H1 (cell line): ENCODE measurements at places on chromosomes 2 and 18. TPM values are rescaled to one million over a fixed set of nuclear protein-coding genes. Genes with fewer than 3 reads are reported as not detected.
A peak's percentile ranks its signal among the peaks of the same experiment; 100 is the strongest.

DNA sequence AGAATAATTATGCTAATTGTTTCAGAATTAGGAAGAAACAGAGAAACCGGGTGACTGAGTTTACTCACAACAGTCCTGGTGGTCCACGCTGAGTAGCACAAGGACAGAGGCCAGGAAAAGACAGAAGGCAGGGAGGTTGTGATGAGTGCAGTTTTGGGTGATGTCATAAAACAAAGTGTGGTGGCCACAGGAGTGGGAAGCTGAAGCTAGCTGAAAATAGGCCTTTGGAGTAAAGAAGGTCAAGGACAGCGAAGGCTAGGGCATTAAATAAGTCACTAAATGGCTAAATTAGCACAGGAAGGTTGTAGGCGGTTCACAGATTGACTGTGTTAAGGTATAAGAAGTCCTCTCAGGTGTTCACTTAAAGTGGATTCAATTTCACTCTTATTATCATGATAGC, 120.9 kb upstream of the TTN start:
- no peak for DNase-seq
- H3K36me3 ChIP-seq = no peaks in the 10 kb centered on the region
- no peak overlapping the region for H3K4me3 ChIP-seq
- H3K27ac ChIP-seq = no peak overlapping the region
- no peaks in the 10 kb centered on the region for H3K27me3 ChIP-seq

TRIM43 gene
- total RNA-seq = not detected in 2 replicates

SNED1 gene
- total RNA-seq = 1.9 and 2.4 TPM in 2 replicates

DNA sequence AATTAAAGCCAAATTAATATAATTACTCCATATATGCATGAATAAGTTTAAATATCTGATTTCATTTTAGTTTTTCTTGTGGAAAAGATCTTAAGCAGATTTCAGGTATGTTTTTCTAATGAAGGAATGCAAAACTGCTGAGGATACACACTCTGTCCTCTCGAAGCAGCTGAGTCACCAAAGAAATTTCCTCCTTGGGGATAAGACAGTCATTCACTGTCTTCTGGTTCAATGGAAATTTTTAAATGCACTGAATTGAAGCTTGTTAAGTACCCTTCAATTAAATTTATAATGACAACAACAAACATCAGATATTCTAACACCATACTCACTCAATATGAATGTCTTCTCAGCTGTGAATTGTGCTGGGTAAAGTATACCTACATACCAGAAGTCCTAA, 101.5 kb upstream of the DNER start:
- no peaks in the 10 kb centered on the region for H3K27me3 ChIP-seq
- H3K4me1 ChIP-seq = no peaks in the 10 kb centered on the region
- no peak overlapping the region for H3K4me3 ChIP-seq

GRCh38 chr2:168490946-168491605, 35.0 kb downstream of the CERS6 start:
- no peaks in the 10 kb centered on the region for H3K27me3 ChIP-seq
- H3K27ac ChIP-seq = no peak overlapping the region
- peaks cover 7% of the 10 kb centered on the region for H3K4me1 ChIP-seq
- DNase-seq = no peak

GRCh38 chr2:100281521-100282438, 40.5 kb downstream of the LONRF2 start:
- no peak for DNase-seq
- no peak overlapping the region for H3K4me3 ChIP-seq
- H3K27ac ChIP-seq = no peak overlapping the region
- H3K4me1 ChIP-seq = peaks cover 13% of the 10 kb centered on the region; the same call in 1 of the 2 replicates
- H3K27me3 ChIP-seq = no peaks in the 10 kb centered on the region
- H3K36me3 ChIP-seq = no peaks in the 10 kb centered on the region

DNA sequence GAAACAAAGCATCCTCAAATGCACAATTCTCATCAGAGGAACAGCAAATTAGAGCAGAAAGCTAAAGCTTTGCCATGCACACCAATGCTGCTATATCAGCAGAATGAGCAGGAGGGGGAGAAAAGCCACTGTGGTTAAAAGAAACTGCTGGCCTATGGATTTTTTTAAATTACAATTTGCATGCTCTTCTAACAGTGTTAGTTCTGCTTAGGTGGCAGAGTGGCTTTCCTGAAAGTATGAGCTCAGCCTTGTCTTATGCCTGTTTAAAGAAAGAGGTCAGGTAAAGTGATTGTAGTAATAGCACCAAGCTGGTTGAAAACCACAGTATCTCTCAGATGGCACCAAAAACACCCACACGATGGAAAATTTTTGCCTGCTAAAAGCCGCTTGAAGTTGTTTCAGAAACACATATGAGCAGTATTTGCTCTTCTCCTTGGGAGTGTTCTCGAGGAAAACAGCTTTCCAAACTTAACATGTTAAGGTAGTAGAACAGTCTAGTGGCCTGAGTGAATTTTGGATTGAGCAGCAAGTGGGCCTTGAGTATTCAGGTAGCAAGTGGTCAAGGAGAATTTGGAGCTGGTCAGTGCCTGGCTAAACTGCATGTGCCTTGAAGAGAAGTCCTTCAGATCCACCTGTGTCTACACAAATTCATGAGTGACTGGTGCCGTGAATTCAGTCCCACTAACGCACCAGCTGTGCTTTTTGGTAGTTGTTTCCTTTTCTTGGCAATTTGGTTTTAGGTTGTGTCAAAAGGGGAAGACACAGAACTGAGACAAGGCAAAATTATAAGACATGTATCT, 19.6 kb upstream of the NDUFV2 start:
- no peak for DNase-seq
- no peaks in the 10 kb centered on the region for H3K27me3 ChIP-seq
- H3K4me3 ChIP-seq = no peak overlapping the region
- no peaks in the 10 kb centered on the region for H3K4me1 ChIP-seq
- no peaks in the 10 kb centered on the region for H3K36me3 ChIP-seq
- no peak overlapping the region for H3K27ac ChIP-seq

DNA sequence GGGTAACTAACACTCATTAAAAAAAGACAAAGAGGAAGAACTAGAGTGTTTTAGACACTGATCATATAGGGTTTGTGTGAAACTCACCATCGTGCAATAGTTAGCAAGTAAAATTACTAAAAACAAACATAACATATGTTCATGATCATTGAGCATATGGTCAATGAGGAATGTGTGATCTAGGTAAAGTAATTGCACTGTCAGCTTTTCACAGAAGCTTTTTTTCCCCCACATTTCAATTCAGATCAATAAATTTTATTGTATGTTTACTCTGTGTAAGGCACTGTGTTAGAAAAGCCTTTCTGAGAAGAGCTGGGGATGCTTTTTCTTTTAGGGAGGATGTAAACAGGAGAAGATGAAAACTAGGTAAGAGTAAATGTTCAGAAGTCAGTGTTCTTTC, 348.2 kb downstream of the LRP1B start:
- H3K27me3 ChIP-seq = no peaks in the 10 kb centered on the region
- no peak overlapping the region for H3K4me3 ChIP-seq
- no peaks in the 10 kb centered on the region for H3K36me3 ChIP-seq
- no peaks in the 10 kb centered on the region for H3K4me1 ChIP-seq
- no peak for DNase-seq

DNA sequence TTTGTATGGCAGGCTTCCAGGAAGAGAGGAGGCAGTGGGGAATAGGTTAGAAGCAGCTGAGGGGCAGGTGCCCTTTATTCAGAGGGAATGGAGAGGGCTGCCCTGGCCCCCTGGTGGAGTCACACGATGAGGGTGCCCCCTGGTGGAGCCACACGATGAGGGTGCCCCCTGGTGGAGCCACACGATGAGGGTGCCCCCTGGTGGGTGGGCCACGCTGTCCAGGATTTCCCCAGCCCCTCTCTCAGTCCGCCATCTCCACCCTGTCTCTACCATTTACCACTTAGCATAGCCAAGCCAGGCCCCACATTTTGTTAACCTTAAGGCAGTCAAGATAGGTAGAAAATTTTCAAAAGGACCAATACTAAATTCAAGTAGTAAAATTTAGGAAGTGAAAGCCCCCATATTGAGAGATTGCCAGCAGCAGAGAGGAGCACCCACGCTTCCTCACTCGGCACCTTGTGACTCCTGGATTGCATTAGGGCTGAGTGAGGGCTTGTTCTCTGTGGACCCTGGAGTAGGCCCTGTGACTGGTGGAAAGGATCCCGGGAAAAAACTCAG, 10.4 kb upstream of the FAM228A start:
- H3K27me3 ChIP-seq = no peaks in the 10 kb centered on the region
- peak; percentile 85 for DNase-seq
- H3K4me1 ChIP-seq = no peaks in the 10 kb centered on the region
- no peak overlapping the region for H3K4me3 ChIP-seq
- no peaks in the 10 kb centered on the region for H3K36me3 ChIP-seq
- H3K27ac ChIP-seq = no peak overlapping the region

DNA sequence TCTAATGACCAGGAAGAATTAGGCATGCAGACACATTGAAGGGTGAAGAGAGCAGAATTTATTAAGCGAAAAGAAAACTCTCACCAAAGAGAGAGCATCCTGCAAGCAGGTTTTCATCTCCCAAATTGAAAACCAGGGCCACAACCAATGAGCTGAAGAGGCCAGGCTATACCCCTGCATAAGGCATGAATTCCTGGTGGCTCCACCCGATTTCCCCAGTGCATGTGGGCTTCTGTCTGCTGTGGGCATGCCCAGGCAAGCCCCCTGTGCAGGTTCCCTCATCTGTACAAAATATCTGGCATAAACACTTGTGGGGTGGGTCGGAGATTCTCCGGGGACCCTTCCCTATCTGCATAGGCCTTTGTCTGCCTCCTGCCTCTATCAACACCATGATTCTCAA, 621.6 kb upstream of the LRRTM1 start:
- no peaks in the 10 kb centered on the region for H3K36me3 ChIP-seq
- H3K27ac ChIP-seq = no peak overlapping the region
- no peaks in the 10 kb centered on the region for H3K4me1 ChIP-seq
- H3K27me3 ChIP-seq = no peaks in the 10 kb centered on the region
- no peak overlapping the region for H3K4me3 ChIP-seq
- no peak for DNase-seq

DNA sequence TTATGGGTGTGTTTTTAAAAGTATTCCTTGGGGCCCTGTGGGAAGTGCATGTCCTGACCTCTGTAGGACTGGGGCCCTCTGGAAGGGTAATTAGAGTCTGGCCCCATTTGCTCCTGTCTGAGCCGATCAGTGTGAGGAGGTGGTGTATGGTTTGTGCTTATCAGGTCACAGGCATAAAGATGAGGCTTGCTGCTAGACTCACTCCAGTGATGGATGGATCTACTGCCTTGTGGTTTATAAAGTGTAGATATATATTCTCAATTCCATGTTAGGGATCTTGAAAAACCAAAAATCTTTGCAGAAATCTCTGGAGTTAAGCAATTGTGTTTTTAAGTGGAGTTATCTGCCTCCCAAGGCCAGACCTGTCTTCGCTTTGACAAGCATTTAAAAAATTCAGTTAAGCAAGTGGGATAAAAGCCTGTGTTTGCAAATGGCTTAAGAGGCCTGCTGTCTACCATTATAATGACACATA, 182.4 kb downstream of the PTPRM start:
- H3K27ac ChIP-seq = no peak overlapping the region
- no peaks in the 10 kb centered on the region for H3K27me3 ChIP-seq
- no peaks in the 10 kb centered on the region for H3K36me3 ChIP-seq
- no peaks in the 10 kb centered on the region for H3K4me1 ChIP-seq
- H3K4me3 ChIP-seq = no peak overlapping the region
- DNase-seq = no peak
